ENCODE measurements at places on chromosomes 11 and 22. TPM values are rescaled to one million over a fixed set of nuclear protein-coding genes. Genes with fewer than 3 reads are reported as not detected.

C11orf21 gene
- total RNA-seq, result 2.8 TPM

SYCE3 gene
- not detected for total RNA-seq

DUSP8 gene
- 2.9 TPM for total RNA-seq

CREB3L1 gene
- total RNA-seq, result 15.4 TPM

RFPL1 gene
- not detected for total RNA-seq

KRTAP5-5 gene
- not detected for total RNA-seq

LRRC32 gene
- total RNA-seq, result not detected

OR5T1 gene
- total RNA-seq, result not detected

DNAJB7 gene
- total RNA-seq, result not detected

OR2AG2 gene
- total RNA-seq, result not detected
